Stimulated activated CD8-positive, alpha-beta memory T cell treated with anti-CD3 and anti-CD28 coated beads, Interleukin-15, amount 100 ng/mL, for 1 hour (primary cell): ENCODE measurements at places on chromosomes 5 and 9.

DNA sequence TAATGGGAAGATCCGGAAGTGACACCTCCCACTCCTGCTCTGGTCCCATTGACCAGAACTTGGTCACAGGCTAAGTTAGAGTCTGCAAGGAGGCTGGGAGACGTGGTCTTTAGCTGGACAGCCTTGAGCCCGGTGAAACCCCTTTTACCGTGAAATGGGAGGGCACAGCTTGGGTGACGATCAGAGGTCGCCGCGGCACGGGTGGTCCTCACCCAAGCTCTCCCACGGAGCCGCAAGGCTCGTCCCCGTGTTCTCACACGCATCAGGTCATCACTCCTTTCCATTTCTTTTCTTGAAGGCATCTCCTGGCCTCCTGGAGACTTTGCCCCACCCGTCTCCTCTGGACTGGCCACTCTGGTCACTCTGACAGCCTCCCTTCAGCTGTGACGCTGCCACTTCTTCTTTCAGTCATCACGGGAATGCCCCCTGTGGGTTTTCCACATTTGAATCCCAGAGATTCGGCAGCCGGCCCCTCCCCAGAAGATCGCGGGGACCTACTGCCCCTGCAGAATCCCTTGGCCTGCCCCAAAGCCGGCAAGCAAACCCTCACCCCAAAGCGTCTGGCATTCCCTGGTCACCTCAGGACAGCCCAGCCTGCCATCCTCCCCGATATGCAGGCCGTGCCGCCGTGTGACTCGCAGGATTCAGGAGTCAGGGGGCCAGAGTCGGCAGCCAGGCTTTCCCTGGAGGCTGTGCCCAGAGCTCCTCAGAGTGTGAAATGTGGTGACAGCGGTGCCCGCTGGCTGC, 18.9 kb upstream of the EGFL7 start:
- no peak for DNase-seq

GRCh38 chr5:116664988-116665387, 90.4 kb upstream of the SEMA6A start:
- DNase-seq = no peak

- no peak for DNase-seq
Observed at GRCh38 chr5:145243016-145243415, 592.1 kb downstream of the PRELID2 start.

- no peak for DNase-seq
Observed at GRCh38 chr5:148939676-148940075, 113.3 kb downstream of the ADRB2 start.

GRCh38 chr5:13143630-13144029, 800.9 kb downstream of the DNAH5 start:
- no peak for DNase-seq

GRCh38 chr9:75588808-75589207, 301.7 kb upstream of the PCSK5 start:
- DNase-seq = no peak

- no peak for DNase-seq
Observed at GRCh38 chr9:97811533-97812246, 41.3 kb upstream of the FOXE1 start.

DNA sequence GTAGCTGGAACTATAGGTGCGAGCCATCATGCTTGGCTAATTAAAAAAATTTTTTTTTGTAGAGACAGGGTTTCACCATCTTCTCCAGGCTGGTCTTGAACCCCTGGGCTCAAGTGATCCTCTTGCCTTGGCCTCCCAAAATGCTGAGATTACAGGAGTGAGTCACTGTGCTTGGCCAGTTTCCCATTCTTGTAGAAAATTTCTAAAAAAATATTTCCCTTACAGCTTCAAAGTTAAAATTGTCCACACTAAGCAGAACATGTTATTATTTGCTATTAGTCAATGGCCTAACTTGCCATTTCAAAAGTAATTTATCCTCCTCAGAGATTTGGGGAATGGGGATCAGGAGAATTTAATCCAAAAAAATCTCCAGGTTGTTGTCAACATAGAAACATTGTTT, 40.1 kb downstream of the SLC38A9 start:
- DNase-seq = no peak

GRCh38 chr5:56574778-56575177, 240.6 kb upstream of the MAP3K1 start:
- DNase-seq = no peak

DNA sequence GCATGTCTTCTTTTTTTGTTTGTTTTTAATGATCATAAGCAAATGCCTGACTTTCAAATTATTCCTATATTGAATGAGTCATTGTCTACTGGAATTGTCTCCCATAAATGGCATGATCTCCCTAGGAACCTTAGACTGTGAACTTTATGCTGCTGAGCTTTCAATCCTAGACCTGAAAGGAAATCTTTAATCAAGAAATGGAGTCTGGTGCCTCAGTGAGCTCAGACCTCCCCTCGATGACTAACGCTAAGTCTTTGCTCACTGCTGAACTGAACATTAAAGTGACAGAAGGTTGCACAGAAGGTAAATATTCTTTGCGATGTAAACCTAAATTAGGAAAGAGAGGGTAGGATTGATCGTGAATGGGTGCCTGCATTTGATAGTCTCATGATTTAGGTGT, 745.2 kb upstream of the WWC1 start:
- no peak for DNase-seq

DNA sequence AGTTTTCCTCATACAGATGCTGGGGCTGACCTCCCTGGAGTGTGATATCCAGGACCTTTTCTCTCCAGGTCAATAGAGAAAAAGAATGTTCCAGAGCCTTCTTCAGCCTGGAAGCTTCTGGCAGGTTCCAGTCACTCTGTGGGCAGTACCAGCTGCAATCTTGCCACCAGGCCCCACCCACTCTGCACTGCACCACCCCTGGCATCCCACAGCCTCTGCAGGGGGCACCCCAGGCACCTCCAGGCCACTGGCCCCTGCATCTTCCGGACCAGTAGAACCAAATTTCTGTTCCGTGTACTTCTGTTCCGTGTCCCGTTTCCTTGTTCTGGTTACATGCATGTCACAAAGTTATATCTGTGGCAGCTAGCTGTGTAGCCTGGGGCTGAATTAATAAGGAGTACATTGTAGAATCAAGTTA, 83.3 kb upstream of the ZBTB43 start:
- DNase-seq = no peak

DNA sequence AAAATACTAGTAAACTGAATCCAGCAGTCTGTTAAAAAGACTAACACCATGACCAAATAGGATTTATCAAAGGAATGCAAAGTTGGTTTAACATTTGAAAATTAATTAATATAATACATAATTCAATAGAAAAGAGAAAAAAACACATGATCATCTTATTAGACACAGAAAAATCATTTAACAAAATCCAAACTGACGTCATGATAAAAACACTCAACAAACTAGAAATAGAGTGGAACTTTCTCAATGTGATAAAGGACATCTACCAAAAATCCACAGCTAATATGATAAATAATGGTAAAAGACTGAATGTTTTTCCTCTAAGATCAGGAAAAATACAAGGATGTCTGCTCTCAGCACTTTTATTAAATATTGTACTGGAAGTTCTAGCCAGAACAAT, 40.4 kb upstream of the KCNIP1 start:
- DNase-seq = no peak

DNA sequence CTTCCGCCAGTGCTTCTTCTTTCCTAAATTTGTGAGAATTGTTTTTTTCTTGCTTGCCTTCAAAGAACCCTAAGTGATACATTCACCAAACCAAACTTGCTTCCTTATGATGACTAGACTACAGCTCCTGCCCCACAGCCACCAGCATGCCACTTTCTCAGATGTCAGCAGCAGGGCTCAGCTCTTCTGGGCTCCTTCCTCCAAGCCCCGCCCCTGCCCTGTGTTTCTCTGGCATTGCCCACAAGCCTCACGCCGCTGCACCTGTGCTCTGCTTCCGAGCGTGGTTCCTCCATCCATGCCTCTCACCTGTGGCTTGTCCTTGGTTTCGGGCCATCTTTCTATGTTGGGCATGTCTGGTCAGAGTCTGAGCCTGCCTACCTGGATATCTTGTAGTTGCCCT, 10.6 kb downstream of the UNC5A start:
- no peak for DNase-seq

DNA sequence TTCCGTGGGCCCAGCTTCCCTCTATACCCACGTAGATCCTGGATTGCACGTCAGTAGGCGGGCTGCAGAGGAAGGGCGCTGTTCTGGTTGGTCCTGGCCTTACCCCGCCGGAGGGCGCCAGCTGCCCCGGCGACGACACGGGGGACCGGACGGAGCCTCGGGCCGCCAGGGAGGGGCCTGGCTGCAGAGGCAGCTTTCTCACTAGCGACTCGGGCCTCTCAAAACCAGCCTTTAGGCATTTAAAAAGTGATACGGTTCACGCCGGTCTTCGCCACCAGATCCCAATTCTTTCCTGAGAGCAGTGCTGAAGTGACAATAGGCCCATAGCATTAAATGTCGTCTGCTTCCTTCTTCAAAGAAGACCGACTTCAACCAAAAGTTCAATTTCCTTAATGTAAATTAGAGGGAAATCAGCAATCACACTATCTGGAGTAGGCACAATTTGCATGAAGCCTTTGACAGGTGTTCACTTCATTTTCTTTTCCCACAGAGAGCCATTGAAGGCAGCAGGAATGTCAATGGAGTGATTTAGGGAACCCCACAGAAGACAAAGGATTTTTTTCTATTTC, 17.6 kb upstream of the UBE2D2 start:
- no peak for DNase-seq

- peak; percentile 20 for DNase-seq
Observed at GRCh38 chr9:73023025-73023541, 70.2 kb upstream of the ALDH1A1 start.

DNA sequence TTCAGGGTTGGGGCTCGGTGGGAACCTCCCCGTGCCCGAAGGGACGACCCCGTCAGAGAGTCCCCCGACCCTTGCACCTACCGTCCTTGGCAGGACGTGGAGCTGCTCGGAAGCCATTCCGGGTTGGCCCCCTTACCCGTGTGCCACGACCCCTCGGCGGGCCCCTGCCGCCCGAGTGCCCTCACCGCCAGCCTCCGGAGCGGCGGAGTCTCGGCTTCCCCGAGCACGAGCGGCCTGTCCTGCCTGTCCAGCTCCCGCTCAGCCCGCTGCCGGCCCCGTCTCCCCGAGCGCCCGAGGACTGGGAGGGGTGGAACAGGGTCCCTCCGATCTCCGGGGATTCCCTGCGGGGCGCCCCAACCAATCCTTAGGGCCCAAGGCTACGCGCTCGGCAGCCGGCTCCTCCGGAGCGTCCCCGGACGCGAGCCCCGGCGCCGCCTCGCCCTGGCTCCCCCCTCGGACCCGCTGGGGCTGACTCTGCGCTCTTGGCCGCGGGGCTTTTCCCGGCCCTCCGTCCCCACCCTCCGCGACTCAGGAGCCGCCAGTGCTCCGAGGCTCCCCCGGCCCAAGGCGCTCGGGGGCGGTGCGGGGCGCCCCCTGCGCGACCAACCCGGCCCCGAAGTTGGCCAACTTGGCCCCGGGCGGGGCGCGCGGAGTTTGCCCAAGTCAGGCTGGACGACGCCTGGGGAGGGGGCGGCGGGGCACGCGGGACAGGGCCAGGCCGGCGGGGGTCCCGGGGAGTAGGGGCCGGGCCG, 654 bp downstream of the ADAMTS2 start:
- DNase-seq = no peak
